ENCODE measurements at places on chromosomes 3 and 15. TPM values are rescaled to one million over a fixed set of nuclear protein-coding genes. Genes with fewer than 3 reads are reported as not detected.

Gene CKMT1A
- not detected for total RNA-seq

Gene APOD
- total RNA-seq = 2.9 TPM

Gene NTRK3
- total RNA-seq = 19.6 TPM

Gene CHRNA5
- total RNA-seq = 1.6 TPM

Gene RHCG
- total RNA-seq = not detected

Gene FOXB1
- not detected for total RNA-seq

Gene MOBP
- total RNA-seq = not detected

Gene ATXN7
- 21.0 TPM for total RNA-seq

Gene ZNF280D
- 30.9 TPM for total RNA-seq

Gene ACOX2
- total RNA-seq = 19.2 TPM

Gene ZSCAN2
- 25.5 TPM for total RNA-seq

Gene IQCB1
- total RNA-seq = 7.4 TPM

Gene ABTB1
- total RNA-seq = 8.2 TPM

Gene PP2D1
- total RNA-seq = not detected

Gene LYZL4
- total RNA-seq = not detected

Gene BCHE
- total RNA-seq = 5.7 TPM

Gene VWA5B2
- total RNA-seq = 0.72 TPM

Measured in fibroblast of the aortic adventitia (primary cell).